C1 segment of cervical spinal cord (tissue), 14 donors: ENCODE measurements at places on chromosomes 13 and 19.

- DNase-seq, result no peak
Measured at GRCh38 chr13:114079601-114080536, 52.6 kb downstream of the RASA3 start.

- DNase-seq, result no peak
Measured at GRCh38 chr19:38656171-38656981, 8.9 kb downstream of the ACTN4 start.

GRCh38 chr13:64480672-64481071 is 2749.5 kb downstream of the PCDH9 start:
- DNase-seq, result no peak

DNA sequence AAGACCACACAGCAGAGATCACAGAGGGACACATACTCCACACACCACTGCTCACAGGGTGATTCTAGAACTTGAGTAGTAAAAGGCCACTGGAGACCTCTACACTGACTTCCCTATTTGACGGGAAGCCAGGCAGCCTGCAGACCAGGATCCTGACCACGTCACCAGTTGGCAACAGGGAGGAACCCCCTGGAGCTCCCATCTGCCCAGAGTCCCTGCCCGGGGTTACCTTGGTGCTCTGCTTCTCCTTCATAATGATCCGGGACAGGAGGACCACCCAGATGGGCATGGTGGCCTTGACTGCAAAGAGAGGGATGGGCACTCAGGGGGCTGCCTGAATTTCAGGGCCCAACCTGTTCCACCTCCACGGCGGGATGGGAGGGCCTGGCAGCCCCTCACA is 932 bp downstream of the SLC35E1 start:
- no peak for DNase-seq

DNA sequence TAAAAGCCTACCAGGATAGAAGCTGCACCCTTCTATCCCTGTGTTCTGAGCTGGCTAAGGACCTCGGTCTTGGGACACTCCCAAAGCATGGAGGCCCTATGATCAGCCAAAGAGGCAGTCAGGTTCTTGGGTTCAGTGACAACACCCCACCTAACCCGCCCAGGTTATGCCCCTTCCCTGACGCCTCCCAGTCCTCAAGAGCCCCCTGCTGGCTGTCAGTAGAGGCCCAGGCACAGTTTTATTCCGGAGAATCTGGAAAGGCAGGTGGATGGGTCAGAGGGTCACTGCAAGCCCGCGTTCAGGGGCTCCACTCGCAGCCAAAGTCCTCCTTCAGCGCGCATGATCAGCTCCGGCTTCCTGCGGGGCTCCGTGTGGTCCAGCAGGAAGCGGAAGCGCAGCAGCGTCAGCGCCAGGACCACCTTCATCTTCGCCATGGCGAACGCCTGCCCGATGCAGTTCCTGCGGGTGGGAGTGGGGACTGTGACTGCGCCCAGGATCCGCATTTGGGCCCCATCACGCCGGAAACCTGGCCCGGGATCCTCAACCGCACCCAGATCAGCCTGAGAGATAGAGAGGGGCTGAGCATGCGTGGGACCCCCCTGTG is 22.3 kb downstream of the OR10H3 start:
- no peak for DNase-seq

DNA sequence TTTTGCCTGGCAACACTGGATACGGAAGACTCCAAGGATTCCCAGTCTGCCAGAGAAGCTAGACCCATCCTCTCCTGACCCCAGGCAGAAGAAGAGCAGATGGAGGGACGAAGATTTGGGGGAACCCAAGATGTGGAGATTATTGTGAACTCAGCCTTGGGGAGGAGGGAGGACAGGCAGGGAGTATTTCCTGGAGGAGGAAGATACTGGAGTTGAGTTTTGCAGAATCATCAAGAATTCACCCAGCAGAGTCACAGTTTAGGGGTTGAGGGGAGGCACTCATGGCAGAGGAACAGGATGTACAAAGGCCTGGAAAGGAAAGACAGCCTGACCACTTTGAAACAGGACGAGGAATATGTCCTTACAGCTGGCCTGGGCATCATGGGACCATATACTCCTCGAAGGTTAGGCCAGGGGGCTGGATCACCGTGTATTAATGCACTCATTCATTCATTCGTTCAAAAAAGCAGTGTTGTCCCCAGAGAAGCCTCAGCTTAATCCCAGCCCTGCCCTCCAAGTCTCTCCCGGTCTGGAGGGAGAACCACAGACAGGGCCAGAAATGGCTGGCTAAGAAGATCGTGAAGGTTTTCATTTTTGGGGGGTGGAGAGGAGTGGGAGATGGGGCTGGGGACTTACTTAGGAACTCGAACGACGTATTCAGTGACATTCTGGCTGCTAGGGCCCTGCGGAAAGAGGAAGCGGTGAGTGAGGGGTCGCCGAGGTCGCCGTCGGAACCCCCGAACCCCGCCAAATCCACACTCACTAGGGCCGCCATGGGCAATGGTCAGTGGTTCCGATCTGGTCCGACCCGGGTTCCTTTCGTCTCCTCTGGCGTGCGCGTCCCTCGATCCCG is 517 bp downstream of the GTF2F1 start:
- DNase-seq, result no peak

GRCh38 chr13:99655351-99656091 is 154.2 kb downstream of the TM9SF2 start:
- DNase-seq, result no peak

GRCh38 chr13:94246495-94246894 is 233.0 kb downstream of the DCT start:
- DNase-seq, result no peak

DNA sequence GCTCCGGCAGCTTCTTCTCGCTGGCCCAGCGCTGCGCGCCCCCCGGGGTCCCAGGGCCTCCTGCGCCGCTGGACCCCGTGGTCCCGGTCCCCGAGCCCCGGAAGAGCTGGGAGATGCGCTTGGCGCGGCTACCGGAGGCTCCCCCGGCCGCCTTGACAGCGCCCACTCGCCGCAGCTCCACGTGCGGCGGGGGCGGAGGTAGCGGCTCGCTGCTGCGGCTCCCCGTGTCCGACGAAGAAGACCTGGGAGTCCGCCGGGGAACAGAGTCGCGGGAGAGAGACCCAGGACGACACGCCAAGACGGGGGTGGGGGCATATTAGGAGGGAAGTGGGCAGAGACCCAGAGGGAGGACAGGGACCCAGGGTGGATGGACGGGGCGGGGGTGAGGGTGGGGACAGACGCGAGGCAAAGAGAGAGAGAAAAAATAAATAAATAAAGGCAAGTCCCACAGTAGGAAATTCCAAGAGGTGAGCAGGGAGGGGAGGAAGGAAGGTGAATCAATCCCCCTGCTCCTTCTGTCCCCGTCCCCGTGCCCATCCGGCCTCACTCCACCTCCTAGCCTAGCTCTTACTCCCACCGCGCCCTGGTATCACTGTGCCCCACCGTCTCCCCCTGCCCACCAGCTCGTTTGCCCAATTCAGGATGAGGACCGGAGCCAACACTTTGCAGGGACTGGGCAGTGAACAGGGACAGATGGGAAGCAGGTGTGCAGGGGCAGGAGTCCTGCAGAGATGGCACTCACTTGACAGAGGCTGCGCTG is 826 bp downstream of the RASIP1 start:
- peak; percentile 72 for DNase-seq

DNA sequence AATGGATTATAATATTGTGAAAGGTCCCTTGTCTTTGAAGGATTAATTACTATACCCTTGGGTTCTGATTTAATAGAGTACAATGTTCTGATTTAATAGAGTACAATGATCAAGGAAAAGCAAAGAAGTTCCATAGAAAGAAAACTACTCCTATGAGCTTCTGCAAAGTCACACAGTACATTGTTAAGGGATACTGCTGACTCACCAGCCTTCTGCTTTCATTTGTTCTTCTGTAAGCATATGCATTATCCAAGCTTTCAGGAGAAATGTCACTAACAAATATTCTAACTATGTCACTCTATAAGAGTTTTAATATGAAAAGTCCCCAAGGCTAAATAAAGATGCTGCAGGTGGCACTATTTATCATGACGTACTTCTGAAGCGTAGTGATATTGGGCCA is 396.7 kb downstream of the RFC3 start:
- DNase-seq, result no peak

DNA sequence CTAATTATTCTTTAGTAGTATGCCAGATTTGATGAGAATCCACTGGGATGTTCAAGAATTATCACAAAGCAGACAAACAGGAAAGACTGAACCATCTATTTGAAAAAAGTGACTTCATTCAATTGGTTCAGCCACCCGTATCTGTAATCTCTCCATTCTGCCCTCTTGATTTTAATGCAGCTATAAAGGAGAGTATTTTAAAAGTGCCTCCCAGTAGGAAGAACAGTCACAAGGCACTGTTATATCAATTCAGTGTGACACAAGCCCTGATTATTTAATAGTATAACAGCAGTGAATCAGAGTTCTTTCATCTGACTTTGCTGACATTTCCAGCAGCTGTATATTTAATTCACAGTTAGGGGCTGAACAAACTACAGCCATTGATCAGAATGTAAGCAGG is 77.3 kb upstream of the SLAIN1 start:
- DNase-seq, result no peak

GRCh38 chr13:97262058-97262457 is 39.9 kb downstream of the MBNL2 start:
- DNase-seq, result no peak

DNA sequence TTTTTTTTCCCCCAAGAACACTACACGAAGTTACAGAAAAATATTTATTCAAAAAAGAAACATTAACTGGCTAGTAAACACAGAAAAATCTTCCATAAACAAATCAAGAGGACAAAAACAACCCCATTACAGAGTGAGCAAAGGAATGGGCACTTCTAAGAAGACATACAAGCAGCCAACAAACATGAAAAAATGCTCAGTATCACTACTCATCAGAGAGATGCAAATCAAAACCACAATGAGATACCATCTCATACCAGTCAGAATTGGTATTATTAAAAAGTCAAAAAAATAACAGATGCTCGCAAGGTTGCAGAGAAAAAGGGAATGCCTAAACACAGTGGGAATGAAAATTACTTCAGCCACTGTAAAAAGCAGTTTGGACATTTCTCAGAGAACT is 131.7 kb downstream of the UGGT2 start:
- DNase-seq, result no peak

- DNase-seq, result no peak
Measured at GRCh38 chr13:78187781-78188180, 269.1 kb upstream of the EDNRB start.

DNA sequence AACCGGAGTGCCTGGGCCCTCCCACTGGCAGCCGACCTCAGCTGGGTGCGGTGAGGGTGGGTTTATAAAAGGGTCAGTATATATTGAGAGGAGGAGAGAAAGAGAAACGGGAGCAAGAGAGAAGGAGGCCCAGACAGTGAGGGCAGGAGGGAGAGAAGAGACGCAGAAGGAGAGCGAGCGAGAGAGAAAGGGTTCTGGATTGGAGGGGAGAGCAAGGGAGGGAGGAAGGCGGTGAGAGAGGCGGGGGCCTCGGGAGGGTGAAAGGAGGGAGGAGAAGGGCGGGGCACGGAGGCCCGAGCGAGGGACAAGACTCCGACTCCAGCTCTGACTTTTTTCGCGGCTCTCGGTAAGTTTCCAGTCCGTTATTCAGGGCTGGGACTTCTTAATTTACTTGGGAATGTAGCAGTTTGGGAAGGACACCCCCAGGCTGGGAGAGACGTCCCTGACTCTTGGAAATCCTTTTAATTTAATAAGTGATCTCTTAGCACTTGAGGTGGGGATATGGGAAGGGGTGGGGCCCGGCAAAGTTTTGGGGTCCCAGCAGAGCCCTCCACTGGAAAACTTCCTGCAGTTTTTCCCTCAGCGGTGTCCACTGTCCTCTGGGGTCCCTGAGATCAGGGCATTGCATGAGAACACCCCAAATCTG is at the start of gene EMP3:
TSS of gene EMP3 (plus strand) at position 288 of the 646 bp plus-strand sequence. CDS start 1,293 bp downstream, outside the sequence.
- no peak for DNase-seq

- peak; percentile 40 for DNase-seq
Measured at GRCh38 chr19:10292206-10292788, 2.5 kb downstream of the ICAM5 start.

GRCh38 chr19:46697204-46697960 is 19.5 kb downstream of the PRKD2 start:
- DNase-seq, result peak; percentile 4

DNA sequence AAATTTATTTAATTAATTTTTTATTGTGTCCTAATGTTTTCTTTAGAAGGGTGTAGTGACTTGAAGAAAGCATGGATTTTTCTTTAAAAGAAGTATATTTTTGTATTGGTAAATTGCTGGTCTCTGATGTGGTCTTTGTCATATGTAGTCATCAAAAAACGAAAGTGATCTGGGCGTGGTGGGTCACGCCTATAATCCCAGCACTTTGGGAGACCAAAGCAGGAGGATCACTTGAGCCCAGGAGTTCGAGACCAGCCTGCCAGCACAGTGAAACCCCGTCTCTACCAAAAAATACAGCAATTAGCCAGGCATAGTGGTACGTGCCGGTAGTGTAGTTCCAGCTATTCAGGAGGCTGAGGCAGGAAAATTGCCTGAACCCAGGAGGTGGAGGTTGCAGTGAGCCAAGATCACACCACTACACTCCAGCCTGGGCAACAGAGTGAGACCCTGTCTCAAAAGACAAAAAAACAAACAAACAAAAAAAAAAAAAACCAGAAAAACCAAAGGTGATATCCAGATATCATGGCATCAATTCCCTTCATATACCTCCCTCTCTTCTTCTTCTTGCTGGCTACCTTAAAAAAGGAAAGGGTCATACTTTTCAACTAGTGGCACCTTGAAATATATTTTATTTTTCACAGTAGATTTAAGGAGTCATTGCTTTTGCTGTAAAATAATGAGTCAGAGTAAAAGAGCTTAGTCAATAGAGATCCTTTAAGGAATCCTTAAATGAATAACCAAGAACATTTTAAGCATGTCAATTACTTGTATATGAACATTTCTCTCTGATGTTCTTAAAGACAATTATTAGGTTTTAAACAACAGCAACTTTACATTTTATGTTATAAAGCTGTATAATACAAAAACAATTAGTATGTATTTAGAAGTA is 19.9 kb downstream of the KCTD4 start:
- DNase-seq, result no peak

DNA sequence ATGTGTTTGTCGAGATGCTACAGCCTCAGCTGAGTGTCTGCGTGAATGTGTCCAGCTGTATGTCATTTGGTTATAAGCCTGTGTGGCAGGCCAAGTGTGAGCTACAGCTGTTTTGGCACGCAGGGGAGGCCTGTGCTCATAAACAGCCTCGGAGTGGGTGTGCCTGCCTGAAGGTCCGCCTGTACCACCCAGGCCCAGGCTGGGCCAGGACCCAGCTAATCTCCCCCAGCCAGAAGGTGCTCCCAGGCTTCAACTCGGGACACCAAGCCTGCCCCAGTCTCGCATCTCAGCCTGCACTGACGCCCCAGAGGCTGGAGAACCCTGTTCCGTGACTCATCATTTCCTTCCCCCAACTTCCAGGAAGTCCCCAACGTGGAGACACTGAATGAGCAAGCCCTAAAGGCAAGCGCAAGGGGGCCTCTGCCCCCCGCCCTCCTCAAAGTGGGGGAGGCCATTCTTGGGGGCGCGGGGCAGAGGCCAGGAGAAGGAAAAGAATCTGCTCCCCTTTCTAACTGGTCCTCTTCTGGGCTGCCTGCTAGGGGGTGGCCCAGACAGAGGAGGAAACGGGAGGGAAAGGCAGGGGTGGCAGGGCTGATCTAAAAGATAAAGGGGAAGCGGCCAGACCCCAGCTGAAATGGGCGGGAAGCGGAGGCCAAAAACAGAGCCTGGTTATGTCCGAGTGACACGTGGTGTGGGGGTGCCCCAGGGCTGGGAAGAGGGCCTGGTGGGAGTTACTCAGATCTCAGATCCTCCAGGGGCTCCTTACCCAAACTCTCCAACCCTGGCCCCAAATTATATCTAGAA is 2.0 kb downstream of the SLC1A5 start:
- peak; percentile 15 for DNase-seq
